ENCODE measurements at places on chromosomes 6 and 20. TPM values are rescaled to one million over a fixed set of nuclear protein-coding genes. Genes with fewer than 3 reads are reported as not detected.

Gene LPA
- total RNA-seq, result 0.07 TPM

Gene TINAG
- not detected for total RNA-seq

Gene CDH4
- total RNA-seq, result 6.7 TPM

Gene COL21A1
- total RNA-seq, result 0.50 TPM
